ENCODE measurements at places on chromosomes 4 and X.

GRCh38 chrX:137166591-137166990 is 132.8 kb upstream of the GPR101 start:
- DNase-seq, result no peak

GRCh38 chr4:47372561-47372960 is 90.9 kb downstream of the COMMD8 start:
- DNase-seq, result no peak

- no peak for DNase-seq
Observed at GRCh38 chrX:2488621-2489285, 12.0 kb downstream of the DHRSX start.

GRCh38 chr4:1596393-1596792 is 87.7 kb downstream of the FAM53A start:
- DNase-seq, result no peak

GRCh38 chrX:78378476-78379115 is 51.2 kb upstream of the CYSLTR1 start:
- DNase-seq, result no peak

DNA sequence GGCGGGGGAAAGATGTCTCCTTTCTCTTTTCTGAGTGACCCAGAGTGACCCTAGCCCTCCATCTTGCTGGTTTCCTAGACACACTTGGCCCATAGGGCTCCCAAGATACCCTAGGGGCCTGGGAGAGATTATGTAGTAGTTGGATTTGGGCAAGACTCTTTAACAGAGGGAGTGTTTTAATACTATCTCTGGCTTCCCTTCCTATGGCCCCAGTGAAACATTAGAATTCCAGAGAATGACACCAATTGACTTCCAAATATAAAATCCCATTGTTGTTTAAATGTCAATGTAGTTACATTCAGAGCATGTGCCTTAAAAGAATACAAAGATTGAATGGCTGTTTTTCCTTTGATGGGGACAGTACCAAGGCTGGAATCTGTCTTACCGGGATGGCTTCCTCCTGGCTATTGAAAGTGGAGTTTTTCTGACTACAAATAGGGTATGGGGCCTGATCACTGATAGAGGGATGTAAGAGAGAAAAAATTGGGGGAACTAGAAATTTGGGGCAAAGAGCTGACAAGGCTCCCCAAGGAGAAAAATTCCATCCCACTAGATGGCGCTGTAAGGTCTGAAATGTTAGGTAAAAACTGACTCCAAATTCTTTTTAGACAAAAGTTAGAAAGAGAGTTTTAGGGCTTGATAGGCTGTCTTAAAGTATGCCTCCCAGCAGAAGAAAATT is 10.7 kb downstream of the TENT5D start:
- no peak for DNase-seq

- no peak for DNase-seq
Observed at GRCh38 chr4:35052546-35052945, 1191.8 kb downstream of the ARAP2 start.

GRCh38 chrX:17380221-17380620 is 5.2 kb downstream of the NHS start:
- no peak for DNase-seq

DNA sequence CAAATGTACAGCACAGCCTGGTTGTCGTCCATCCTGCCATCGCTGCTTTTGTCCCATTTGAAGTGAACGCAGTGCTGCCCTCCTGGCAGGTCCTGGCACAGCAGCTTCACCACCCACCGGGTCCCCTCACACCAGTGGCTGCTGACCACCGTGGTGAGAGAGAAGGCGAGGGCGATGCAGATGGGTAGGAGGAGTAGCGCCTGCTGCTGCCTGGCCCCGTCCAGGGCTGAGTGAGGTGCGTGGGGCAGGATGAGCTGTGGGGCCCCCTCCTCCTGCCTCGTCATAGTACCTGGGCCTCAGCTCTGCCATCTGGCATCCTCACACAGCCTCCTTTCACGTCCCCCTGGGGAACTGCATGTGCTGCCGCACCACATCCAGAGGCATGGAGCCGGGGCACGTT is 1.8 kb downstream of the DCAF8L2 start:
- DNase-seq, result no peak

DNA sequence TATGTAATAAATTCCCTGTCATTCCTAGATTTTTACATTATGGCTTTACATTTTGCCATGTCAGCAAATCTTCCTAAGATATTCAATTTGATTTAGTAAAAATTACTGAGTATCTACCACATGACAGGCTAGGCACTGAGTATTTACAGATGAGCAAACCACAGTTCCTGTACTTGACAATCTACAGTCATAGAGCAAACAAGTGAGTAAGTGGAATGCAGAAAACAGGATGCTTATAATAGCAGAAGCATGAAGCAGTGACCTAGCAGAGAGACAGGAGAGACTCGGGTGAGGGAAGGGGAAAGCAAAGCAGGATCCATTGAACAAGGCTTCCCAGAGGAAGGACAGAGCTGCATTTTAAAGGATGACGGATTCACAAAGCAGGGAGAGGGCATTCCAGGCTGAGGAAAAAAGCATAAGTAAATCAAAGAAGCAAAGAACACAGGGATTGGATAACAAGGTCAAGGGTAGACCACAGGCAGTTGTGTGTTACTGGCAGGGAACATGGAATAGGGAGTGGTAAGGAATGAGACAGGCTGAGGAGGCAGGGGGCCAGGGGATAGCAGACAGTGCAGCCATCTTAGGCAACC is 124.7 kb upstream of the C1QTNF7 start:
- no peak for DNase-seq

DNA sequence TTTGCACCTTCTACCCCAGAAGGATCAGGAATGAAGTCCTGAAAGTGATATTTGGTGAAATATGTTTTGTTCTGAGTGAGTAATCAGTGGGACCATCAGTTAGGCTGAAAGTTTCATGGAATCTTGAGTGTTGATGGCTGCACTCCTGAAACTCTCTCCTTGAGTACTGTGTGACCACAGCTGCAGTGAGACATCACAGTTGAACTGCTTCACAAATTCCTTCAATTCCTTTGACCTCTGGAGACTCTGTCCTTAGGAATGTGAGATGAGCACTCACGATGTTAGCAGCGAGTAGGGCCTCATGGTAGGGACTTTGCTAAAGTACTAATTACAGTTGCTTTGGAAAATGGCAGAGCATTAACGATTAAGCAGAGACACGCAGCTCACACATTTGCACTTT is 142.9 kb upstream of the SLC4A4 start:
- DNase-seq, result no peak

DNA sequence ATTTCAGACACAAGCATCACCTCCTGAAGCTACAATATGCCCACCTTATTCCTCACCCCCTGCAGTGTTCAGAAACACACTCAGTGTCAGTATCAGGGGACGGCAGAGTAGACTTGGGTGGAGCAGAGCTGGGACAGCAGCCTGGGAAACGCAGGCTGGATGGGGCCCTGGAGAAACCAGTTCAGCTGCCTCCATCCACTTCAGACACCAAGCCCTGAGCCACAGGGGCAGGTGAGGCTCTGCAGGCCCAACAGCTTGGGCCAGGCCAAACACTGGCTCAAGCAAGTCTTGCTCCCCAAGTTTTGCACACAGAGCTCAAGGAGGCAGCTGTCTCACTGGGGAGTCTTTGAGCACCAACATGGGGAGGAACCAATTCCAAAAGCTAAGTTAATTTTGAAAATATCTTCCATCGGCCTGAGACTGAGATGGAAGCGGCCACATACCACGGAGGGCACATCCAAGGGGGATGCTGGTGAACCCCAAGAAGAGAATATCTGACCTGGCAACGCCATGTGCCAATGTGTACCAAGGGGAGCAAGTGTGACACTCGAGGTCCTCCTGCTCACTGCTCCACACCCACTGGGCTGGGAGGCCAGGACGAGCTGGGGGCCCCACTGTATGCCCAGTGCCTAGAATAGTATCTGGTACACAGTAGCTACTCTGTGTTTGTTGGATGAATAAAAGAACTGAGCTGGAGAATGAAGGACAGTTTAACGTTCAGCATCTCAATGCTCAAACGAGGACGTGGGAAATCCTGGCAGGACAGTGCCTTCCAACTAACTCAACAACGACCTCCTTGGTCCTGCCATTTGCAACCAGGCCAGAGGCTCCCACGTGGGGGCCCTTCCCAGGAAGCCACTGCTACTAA is 45.6 kb downstream of the PPP2R2C start:
- DNase-seq, result no peak

DNA sequence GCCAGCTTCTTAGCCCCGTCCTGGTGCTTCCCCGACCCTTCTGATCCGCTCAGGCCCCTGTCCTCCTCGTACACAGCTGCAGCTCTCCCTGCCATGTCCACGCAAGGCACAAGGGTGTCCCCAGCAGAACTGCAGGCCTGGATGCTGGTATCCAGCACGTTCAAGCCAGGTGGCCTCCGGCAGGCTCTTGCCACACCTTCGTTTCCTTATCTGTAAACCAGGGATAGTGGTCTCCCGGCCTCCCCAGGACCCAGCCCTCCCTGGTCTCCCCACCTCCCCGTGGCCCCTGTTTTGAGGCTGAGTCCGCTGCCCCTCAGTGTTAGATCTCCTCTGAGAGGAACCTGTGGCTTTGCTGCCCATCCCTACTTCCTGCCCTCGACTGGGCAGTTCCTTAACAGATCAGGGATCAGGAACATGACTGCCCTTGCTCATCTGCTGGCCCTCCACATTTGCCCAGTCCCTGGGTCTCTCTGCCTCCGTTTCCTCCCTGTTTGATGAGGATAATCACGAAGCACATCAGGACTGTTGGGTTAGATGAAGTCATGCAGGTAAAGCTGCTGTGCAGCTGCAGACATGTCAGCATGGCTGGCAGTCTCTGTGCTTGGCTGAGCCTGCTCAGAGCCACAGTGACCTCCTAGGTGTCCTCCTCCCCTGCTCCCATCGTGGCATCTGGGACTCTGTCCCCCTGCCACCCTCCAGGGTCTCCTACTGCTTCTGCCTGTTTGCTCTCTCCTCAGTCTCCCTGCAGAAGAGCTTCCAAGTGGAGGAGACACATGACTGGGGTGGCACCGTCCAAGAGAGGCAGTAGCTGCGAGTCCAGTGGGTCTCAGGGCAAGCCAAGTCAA is 32.9 kb downstream of the PIGG start:
- no peak for DNase-seq

DNA sequence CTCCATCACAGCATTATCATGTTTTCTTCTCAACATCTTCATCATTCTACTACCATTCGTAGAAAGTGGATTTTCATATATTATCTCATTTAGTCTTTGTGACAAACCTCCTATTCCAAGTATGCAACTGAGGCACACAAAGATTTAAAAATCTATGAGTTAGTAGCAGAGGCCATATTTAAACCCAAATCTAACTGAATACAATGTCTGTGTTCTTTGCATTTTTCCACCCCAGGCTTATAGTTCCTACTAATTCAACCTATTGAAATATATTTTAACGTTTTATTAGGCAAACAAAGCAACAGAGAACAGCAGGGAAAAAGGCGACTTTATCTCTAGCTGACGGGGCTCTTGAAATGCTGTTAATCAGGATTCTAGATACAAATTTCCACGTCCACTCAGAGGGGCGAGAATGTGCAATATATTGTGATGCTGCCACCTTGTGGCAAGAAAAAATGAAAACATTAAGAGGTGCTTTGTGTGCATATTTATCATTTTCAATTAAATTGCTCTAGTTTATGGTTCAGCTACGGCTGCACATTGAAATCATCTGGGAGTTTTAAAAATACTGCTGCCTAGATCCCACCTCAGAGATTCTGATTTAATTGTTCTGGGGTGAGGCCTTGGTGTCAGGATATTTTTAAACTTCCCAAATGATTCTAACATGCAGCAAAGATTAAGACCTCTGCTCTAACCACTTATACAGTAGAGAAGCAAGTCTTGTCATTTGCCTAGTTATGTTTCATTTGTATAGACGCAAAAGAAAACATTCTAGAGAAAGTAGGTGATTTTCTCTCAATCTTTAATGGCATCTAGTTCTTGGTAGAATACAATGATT is 315.9 kb downstream of the MAPK10 start:
- DNase-seq, result no peak

DNA sequence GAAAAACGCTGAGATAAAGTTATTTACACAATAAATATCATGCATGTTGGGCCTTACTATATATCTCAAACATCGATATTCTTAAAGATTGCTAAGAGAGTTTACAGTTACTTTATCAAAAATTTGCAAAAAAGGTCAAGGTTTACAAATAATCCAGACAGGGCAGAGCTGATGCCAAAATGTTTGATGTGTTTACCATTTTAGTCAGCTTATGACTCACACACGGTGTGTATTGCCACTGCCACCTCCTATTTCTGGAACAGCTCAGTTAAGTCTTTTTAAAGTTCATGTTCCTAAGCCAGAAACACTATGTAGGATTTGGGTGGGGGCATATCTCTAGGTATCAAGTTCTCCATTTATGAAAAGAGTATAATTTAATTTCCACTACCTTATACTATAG is 580.6 kb downstream of the INPP4B start:
- DNase-seq, result no peak

GRCh38 chr4:157572284-157572683 is 351.8 kb downstream of the GRIA2 start:
- no peak for DNase-seq
